Uterus (tissue), 4 donors: ENCODE measurements at places on chromosomes 3 and 15.
A peak's percentile ranks its signal among the peaks of the same experiment; 100 is the strongest.

DNA sequence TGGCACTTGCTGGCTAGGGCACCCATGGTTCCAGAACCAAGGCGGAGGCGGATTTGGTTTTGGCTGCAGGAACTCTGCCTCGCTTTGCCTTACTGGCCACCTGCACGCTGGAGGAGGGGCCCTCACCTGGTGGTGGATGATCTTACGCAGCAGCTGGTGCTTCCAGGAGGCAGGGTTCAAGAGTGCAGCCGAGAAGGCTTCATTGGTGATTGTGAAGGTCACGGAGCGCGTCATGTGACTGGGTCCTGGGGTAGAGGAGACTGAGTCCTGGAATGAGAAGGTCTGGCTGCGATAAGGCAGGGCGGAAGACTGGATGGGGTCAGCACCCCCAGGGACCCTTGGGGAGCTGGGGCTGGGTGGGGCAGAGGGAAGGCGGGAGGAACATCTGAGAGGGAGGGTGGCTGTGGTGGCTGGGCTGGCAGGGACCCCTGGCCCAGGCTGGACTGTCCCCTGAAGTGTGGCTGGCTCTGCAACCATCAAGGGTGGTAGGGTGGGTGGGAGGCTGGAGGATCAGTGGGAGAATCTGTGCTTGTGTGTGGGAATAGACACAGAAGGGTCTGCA is 25.8 kb upstream of the GOLGA6C start:
- DNase-seq, result no peak

GRCh38 chr15:67177752-67178151 is 76.7 kb downstream of the AAGAB start:
- no peak for DNase-seq

DNA sequence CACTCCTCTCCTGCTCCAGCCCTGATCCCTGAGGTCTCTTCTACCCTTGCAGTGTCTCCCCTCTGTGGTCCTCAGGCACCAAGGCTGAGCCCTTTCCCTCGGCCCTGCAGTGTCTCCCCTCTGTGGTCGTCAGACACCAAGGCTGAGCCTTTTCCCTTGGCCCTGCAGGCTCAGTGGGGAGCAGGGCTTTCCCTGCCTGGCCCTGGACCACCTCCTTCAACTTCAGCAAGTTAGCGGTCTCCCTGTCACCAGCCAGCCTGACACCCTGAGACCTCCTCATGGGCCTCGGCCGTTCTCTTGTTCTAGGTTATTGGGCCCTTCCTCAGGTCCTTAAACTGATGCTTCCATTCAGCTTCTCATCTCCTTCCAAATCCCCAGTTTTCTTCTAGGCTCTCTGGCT is 4.3 kb downstream of the NRROS start:
- no peak for DNase-seq

DNA sequence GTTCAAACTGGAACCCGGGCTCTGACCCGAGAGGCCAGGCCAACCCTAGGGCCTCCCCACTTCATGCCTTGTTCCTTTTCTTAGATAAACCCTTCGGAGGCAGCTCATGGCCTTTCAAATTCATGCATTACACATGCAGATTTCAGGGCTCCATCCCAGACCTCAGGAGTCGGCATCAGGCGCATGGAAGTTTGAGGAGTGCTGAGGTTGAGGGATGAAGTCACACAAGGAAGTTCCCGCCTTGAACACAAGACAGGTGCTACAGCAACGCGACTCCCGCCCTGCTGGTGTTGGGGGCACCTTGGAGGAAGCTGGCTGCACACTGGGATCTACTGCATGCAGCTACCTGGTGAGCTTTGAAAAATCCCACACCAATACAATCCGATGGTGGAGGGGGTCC is 245.2 kb upstream of the LYSMD4 start:
- DNase-seq, result no peak

GRCh38 chr3:197522881-197523441 is 32.8 kb downstream of the BDH1 start:
- DNase-seq, result no peak

DNA sequence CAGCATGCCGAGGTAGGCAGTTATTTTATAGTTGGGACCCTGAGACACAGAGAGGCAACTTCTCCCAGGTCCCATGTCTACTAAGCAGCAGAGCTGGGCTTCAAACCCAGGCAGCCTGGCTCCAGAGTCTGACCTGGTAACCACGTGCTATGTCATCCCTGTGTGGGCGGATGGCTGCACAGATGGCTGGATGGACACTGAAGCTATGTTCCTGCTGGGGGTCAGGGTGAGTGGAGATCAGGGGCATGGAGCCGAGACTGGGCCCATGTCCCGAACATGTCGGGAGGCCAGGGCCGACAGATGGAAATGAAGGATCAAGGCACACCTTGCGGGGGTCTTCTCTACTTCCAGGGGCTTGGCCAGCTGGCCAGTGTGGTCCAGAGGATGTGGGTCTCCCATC is 9.3 kb upstream of the FBLN2 start:
- no peak for DNase-seq

GRCh38 chr3:125433611-125434041 is 58.5 kb upstream of the ZNF148 start:
- DNase-seq, result no peak

DNA sequence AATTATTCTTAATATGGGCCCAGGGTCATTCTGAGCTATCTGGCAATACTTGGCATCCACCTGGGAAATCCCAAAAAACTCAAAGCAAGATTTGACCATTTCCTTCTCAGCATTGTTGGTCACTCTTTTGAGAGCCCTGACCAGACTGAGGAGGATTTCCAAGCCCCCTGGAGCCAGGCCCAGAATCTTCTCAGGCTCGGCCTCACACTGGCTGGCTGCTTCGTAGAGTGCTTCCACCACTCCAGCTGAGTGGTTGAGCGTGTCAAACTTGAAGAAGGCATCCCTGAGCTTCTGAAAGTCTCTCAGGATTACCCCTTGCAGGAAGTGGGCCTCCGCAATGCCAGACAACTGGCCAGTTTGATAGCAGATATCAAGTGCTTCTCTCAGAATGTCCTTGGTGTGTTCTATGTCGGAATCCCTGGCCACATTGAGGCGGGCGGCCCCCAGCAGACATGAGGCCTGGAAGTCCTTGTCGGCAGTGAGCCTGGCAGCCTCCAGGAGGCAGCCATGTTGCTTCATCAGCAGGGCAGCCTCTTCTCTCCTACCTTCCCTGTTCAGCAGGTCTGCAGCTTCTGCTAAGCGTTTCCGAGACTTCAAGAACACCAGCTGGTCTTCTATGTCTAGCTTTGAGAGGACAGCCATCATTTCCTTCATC is 68.9 kb upstream of the DCLK3 start:
- no peak for DNase-seq

DNA sequence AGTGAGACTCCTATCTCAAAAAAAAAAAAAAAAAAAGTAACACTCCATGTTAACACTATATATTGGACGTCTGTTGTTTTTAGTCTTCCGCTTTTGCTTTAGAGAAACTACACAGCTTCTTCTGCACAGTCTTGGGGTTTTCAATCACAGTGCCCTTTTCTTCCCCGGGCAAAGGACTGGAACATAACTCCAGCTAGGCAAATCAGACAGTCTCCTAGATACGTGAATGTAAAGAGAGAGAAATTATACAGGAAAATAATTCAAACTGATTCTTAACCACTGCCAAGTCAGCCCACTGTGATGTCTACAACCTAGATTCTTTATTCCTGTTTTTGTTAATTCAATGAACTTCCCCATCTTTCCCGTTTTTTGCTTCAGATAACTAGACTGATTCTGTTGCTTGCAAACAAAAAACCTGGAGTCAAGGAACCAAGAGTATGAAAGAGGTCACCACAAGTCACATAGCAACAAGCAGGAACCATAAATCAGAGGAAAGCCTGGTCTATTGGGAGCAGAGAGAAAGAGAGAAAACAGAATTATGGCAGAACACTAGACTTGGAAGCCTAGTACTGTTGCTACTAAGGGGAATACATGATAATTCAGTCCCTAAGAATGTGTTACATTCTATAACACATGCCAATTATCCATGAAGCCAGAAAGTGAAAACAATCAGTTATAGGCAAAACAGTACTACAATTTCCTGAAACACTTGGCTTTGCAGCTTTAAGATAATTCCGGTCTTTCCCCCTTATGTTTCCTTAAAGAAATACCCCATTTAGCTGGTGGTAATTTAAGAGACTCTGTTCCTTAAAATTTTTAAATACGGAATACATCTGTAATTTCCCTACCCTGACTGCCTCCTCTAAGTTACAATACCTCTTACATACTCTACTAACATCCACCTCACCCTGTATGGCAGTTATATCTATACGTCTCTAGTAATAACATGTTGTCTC is 63.1 kb downstream of the TBL1XR1 start:
- DNase-seq, result no peak

- DNase-seq, result no peak
These were observed 8.7 kb downstream of the PLXNA1 start for GRCh38 chr3:126991366-126992200.

DNA sequence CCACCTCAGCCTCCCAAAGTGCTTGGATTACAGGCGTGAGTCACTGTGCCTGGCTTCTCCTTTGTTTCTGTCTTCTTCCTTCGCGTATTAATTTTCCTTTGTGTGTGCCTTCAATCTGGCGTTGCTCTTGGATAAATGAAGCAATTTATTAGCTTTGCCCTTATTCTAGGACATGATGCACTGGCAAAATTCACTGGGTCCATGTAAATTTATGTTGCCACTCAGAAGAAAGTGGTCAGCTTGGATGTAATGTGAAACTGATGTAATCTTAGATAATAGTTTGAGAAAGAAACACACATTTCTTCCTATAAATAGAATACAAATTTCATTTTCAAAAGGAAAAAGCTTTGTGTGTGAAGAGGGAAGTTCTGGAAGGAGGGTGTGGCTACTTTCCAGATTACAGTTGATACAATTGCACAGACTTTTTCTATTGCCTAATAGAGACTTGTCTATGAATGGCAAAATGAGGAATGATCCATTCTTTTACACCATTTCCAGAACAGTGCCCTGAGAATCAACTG is 23.3 kb upstream of the ATP1B3 start:
- no peak for DNase-seq

- no peak for DNase-seq
These were observed 75.5 kb downstream of the PEX5L start for GRCh38 chr3:179961071-179961702.

- no peak for DNase-seq
These were observed 1206.5 kb upstream of the EPHA6 start for GRCh38 chr3:95607926-95608325.

DNA sequence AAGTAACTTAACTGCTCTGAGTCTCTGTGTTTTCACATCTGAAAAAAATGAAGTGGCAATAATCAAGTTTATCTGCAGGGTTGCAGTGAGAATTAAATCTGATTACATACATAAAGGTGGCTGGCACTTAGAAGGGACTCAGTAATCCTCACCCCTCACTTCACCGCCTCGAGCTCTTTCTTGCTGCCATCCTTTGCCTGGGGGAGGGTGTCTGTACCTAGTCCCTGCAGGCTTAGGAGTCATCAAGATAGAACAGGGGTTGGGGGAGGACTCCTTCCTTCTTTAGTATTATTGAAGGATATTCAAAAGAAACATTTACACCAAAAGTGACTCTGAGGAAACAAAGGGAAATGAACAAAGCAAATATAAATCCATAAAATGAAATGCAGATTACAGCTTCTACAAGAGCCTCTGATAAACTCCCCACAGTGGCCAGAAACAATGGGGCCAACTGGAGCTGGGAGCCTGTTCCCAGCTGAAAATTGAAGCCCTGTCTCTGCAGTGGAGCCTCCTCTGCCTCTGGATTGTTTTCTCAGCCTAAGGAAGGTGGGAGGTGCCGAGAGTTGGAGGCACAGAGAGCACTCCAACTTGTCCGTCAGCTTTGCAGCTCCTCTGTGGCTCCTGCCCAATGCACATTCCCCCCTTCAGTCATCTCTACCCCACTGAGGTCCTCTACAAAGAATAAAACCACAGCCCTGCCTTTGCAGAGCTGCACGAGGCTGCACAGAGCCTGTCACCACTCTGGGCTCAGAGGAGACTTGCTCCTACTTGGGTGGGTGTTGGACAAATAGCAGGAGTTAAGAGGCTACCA is 41.8 kb downstream of the CRYGS start:
- DNase-seq, result no peak

- DNase-seq, result no peak
These were observed 79.5 kb downstream of the KBTBD8 start for GRCh38 chr3:67077656-67078055.

GRCh38 chr15:69456208-69457166 is 3.9 kb downstream of the RPLP1 start:
- DNase-seq, result no peak

GRCh38 chr3:72274493-72275330 is 489.8 kb upstream of the PROK2 start:
- DNase-seq, result peak; percentile 73

DNA sequence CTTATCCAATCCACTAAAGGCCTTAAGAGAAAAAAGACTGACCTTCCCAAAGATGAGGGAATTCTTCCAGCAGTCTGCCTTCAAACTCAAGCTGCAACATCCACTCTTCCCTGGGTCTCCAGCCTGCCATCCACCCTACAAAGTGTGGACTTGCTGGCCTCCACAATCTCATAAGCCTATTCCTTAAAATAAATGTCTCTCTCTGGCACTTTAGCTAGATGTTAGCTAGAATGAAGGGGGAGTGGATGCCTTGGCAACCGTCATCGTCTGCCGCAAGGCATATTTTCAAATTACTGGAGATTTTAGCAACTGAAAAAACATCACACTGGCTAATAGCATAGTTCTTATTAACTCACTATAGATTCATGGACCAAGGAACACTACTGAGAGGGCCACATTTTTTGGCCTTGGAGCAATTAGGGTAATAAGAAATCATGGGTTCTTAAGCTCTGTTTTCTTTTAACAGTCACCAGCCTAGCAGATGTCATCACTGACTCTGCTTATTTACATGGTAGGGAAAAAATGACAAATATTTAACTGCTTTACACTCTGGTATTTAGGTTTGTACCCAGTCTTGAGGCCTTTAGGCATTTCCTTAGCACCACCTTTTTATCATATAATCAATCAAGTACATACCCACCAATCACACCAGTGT is 245.3 kb downstream of the MYRIP start:
- no peak for DNase-seq

- DNase-seq, result no peak
These were observed 60.7 kb downstream of the GSK3B start for GRCh38 chr3:120033596-120033995.

- no peak for DNase-seq
These were observed 15.1 kb downstream of the KNG1 start for GRCh38 chr3:186732169-186732766.

DNA sequence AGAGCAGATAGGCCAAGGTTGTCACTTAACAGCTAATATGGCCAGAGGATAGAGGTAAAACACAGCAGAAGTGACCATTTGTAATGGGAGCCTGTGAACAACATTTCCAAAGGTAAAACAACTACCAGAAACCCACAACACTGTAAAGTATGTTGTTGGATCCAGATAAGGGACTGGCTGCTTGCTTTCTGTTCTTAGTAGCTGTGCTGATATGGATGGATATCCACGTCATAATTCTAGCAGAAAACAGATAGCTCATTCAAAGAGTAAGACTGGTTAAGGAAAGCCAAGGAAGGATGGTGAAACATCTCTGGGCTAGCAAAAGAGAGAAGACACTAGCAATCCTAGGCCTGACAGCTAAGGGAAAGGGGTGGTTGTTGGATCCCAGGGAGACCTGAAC is 36.9 kb upstream of the SPRED1 start:
- no peak for DNase-seq

- no peak for DNase-seq
These were observed 58.6 kb downstream of the TMEM212 start for GRCh38 chr3:171901615-171902312.
